Fibroblast of skin of right biceps (primary cell): ENCODE measurements at places on chromosomes 1 and 21.

GRCh38 chr1:145994391-145995120, 1.8 kb downstream of the TXNIP start:
- DNase-seq: no peak

- DNase-seq: no peak
Measured at GRCh38 chr1:162193815-162194214, 124.3 kb downstream of the NOS1AP start.

GRCh38 chr1:84693005-84693404, 2.7 kb upstream of the SSX2IP start:
- no peak for DNase-seq

- peak; percentile 65 for DNase-seq
Measured at GRCh38 chr1:24936684-24937083, 6.6 kb upstream of the RUNX3 start.

GRCh38 chr1:5198328-5198727, 543.9 kb downstream of the AJAP1 start:
- DNase-seq: no peak

GRCh38 chr1:58629031-58629462, 52.0 kb upstream of the TACSTD2 start:
- peak; percentile 84 for DNase-seq

GRCh38 chr1:200454425-200454824, 44.6 kb upstream of the ZNF281 start:
- no peak for DNase-seq

DNA sequence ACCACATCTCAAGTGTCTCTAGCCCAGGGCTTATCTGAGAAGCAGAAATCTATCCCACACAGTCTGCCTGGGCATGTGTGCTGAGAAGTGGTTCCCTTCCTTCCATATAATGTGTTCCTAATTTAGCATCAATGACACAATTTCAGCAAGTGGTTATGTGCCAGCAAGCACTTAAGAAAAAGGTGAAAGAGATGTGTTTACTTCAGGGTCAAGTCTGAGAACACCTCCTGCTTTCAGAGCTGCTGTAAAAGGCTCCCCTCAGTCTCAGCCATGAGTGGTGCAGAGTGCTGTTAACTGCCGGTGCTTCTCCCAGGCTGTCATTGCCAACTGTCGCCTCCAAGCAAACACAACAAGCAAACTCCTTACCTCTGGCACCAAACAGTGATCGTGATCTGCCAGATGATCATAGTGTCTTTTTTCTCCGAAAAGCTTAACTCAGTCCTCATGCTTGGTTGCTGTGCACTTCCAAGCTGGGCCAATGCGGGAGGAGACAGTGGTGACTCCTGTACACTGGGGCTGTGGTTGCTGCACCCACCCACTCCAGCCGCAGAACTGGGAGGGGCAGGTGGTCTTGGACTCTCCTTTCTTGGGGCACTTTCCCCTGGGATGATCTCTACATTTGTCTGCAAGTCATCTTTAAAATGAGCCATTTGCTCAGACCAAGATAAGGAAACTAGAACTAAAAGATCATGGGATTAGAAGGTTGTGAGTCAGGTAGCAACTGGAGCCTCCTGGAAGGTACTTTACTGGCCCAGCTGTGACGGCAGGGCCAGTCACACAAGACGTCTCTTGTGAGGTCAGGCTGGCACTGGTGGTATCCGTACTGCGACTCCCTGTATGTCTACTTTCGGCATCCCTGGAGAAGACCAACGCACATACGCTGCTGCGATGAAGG, 32.4 kb downstream of the ATP1A1 start:
- no peak for DNase-seq

GRCh38 chr1:1755426-1755825, 22.8 kb downstream of the NADK start:
- DNase-seq: no peak

- DNase-seq: peak; percentile 44
Measured at GRCh38 chr21:17003763-17004373, 509.0 kb upstream of the CXADR start.

DNA sequence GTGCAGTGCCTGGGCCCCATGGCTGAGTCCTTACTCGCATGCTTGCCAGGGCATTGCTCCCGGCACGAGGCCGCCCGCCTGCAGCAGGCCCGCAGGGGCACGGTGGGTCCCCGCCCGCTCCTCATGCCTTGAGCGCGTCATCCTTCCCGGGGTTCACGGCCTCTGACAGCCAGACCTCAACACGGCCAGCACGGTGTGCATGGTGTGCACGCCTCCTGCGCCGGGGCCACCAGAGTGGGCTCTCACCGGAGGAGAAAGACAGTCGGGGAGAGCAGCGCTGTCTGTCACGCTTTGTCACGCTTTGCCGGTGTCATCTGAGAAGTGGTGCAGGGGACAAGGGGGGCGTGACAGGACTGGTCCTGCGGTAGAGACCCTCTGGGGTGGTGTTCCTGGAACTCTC, 11.9 kb upstream of the COL18A1 start:
- no peak for DNase-seq

DNA sequence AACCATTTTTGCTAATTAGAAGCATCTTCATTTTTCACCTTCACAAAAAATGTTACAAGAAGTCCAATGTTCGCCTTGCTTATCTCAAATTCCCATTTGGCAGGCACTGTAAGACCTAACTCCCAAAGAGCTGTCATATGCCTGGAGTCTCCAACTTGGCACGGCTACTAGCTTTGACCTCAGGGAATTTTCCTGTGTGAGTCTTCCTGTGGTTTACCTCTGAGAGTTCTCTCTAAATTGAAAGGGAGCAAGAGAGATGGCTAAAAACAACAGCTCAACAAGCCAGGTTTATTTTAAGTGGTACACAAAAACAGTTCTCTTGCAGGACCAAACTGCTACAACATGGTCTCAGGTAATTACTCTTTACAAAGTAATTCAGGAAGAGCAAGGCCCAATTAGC, 756.0 kb upstream of the ADGRL2 start:
- peak; percentile 13 for DNase-seq

DNA sequence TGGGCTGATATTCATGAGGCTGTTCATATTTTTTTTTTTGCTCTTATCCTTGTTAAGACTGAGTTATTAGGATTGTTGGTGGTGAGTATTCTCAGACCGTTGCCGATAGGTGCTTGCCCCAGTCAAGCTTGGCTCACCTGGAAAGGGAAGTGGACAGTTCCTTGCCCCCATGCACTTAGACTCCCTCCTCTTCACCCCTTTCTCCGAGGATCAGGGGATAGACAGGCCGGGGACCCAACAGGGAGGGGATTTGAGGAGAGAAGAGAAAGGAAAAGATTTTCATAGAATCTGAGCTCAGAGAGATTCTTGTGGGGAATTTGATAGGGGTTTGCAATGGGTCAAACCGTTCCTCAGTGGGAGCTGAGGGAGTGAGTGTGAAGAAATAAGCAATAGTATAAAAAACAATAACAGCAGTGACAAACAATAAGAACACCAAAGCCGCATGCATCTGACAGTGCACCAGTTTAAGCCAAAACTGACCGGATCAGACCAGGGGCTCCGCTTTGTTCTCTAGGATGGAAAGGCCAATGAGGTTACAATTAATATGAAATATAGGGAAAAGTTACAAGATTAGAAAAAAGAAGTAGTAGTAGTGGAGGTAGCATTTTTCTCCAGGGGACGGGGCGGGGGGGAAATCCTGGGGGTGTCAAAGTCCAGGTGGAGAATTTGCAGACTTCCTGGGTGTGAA, 8.9 kb downstream of the PAX7 start:
- DNase-seq: no peak

DNA sequence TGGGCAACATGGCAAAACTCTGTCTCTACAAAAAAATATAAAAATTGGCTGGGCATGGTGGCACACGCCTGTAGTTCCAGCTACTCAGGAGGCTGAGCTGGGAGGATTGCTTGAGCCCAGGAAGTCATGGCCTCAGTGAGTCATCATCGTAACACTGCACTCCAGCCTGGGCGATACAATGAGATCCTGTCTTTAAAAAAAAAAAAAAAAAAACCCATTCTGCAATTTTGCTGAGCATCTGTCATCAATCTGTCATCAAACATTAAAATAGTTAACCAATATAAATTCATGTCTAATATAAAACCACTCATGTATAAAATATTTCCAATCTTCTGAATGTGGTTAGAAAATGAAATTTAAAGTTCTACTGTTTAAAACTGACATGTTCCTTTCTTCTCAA, 56.9 kb downstream of the LPAR3 start:
- DNase-seq: peak; percentile 72

- DNase-seq: no peak
Measured at GRCh38 chr1:48746906-48747305, 29.8 kb downstream of the BEND5 start.

DNA sequence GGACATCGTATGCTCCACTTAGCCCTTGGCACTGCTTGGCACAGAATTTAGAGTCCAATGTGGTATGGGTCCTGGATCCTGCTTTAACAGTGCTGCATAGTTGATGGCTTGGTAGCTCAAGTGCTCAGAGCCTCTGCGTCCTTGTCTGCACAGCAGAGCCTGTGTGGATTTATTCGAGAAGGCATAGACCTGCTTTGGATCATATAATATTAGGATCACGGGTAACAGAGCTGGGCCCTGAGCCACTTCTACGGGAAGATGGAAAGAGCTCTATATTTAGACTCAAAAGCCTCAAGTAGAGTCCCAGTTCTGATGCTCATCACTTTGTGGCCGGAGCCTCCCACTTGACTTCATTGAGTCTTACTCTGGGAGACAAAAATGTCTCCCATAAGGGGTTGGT, 164.4 kb upstream of the EDN2 start:
- no peak for DNase-seq

GRCh38 chr21:32705139-32705538, 22.7 kb downstream of the SYNJ1 start:
- peak; percentile 67 for DNase-seq

GRCh38 chr1:207798847-207799246, 47.0 kb downstream of the CD46 start:
- DNase-seq: peak; percentile 22

DNA sequence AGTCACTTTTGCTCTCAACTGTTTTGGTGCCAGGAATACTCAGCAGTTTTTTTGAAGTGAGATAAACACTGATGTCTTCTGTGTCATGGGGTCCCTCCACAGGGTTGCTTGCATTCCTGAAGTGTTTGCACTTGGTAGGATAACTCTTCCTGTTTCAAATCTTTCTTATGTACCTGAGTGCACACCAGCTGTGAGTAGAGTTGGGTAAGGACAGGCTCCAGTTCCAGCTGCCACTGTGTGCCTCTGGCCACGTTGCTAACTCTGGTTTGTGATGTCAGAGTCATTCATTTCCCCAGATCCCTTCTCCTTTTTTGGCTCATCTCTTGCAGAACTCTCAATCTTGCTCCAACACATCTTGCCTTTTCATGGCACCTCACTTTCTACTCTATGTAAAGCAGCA, 356.3 kb upstream of the B3GALT2 start:
- DNase-seq: peak; percentile 7

GRCh38 chr1:67880056-67880601, 46.9 kb upstream of the GNG12 start:
- peak; percentile 90 for DNase-seq

DNA sequence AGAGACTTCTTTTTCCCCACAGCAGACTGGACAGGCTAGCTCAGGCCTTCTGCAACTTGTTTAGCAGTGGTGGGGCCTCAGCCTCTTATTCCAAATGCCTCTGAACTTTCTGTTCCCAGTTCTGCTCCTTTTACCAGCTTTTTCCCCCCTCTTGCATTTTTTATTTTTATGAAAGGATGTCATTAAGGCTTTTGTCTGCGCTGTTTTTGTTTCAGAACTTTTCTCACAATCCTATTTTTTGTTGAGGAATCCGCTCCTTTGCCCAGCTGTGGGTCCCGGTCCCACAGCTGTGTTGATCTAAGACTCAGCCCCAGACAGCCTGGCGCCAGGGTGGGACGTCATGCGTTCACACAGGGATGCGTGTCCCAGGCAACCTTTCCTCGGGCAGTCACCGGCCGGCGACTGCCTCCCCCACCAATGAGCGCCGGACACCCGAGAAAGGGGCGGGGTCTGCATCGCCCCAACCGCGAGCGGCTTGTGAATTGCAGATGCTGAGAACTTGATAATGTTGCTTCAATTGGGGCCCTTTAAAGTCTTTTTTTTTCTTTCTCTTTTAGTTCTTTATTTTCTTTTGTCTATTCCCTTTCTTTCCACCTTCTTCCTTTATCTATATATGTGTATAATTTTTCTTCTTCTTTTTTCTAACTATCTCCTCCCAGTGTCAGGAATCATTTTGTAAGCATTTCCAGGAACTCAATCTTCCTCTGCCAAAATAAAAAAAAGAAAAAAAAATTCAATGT, 3.0 kb upstream of the ID3 start:
- DNase-seq: peak; percentile 99

DNA sequence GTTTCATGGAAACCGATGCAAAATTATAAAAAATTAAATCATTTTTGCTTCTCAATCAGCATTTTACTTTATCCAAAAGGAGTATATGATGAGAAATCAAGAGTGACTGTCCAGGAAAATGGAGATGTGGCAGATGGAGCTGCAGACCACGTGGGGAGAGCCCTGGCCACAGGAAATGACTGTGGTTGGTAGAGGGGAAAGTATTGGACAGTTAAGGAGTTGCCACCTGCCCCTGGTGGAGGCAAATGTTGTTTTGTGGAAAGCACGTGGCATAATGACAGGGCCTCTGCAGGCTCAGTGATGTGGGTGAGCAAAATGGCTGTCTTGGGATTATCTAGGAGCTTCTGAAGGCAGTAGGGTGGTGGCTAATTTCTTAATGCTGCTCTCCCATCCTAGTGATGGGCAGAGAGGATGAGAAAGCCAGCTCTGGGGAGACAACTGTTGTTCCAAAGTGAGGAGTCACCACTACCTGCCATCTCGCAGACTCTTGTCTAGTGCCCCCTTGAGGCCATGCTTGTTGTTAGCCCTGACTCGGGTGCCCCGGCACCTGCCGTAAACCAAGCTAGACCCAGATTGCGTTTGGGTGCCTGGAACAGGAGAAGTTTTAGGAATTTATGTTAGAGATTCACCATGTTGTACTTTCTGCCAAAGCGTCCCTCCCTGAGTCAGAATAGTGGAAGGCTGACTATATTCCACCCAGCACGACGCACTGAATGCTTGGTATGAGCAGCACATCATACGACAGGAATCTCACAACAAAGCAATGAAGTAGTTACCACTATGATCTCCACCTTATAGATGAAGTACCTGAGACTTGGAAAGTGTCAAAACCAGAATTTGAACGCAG, 144.0 kb downstream of the ROR1 start:
- no peak for DNase-seq

GRCh38 chr1:159828581-159829272, 2.1 kb downstream of the SLAMF8 start:
- DNase-seq: no peak

- DNase-seq: no peak
Measured at GRCh38 chr1:42128964-42129363, 24.2 kb upstream of the GUCA2B start.

- DNase-seq: peak; percentile 98
Measured at GRCh38 chr1:101174722-101175121, 62.1 kb upstream of the S1PR1 start.

- no peak for DNase-seq
Measured at GRCh38 chr1:52741259-52741658, 15.0 kb downstream of the ZYG11B start.

- peak; percentile 36 for DNase-seq
Measured at GRCh38 chr1:32208891-32209328, at the start of gene DCDC2B. Gene DCDC2B (plus strand): TSS chr1:32209089. CDS start chr1:32209094, 5 bp downstream.
